ENCODE measurements at places on chromosomes 16 and 17.

DNA sequence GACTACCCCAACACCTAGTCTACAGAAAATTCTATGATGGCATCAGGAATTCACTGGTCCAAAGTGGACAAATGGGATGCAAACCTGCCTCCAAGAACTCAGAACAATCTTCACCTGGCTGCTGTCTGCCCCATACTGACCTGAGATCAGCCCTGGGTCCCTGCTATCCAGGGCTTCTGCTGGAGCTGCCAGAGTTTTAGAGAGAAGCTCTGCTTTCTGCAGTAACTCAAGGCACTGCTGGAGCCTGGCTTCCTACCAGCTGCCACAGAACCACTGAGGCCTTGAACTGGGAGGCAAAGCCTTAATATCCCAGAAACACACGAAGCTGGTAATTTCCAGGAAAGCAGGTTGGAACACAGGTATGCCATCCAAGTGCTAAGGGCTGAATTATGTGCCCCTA is 7.5 kb downstream of the TMEM170A start:
- no peak for DNase-seq

DNA sequence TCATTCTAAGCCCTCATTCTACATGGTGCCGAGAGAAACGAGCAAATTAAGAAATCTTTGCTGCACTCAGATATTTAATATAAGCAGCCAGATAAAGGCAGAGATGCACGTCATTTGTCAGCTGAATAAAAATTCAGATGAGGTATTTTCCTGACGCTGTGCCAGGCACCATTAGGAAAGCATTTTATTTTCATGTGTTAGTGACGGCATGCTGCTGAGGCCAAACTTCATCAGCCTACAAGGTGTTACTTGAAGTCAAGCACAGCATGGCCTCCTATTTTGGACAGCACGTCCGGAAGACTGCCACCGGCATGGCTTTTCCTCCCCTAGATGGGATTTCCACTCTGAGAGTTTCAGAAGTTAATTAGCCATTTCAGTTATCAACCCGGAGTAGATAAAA is 70.3 kb downstream of the IRX3 start:
- DNase-seq: no peak

DNA sequence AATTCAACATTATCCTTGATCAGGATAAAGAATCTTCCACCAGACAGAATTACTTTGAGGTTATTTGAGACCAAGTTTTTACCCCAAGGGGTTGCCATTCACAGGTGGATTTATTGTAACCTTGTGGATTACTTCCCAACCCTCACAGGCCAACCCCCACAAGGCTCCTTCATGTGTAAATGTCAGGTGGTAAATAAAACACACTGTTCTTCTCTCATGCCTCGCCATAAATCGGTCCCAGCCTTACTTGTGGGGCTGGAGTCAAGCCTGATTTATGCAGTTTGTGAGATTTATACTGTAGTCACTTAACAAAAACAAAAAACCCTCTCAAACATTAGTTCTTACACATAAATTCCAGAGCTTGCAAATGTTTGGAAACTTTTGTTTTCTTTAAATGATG is 98.6 kb upstream of the IRX3 start:
- DNase-seq: no peak

DNA sequence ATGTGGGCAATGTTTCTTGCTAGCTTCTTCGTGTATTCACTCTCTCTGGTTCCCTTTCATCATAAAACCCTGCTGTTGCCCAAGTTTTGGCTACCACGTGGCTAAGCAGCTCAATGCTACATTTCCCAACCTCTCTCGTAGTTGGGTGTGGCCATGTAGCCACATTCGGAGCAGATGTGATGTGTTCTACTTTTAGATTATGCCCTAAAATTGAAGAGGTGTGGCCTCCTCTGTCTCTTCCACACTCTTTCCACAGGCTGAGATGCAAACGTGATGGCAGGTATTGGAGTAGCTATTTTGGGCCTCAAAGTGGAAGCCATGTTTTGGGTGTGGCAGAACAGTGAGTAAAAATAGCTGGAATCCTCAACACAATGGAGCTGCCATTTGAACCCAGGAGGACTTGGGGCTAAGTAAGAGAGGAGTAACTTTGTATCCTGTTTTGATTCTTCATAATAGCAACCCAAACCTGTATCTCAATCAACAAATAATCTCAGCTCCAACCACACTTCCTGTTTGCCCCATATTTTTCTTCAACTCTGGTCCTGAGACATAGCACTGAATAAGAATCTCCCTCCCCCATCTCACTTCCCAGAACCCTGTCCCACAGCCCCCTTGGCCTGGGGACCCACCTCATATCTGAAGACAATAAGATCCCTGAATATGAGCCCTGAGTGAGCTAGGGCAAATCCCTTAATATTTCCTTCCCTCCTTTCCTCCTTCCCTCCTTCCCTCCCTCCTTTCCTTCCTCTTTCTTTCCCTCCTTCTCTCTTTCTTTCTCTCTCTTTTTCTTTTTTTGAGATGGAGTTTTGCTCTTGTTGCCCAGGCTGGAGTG is 4.0 kb downstream of the NUPR1 start:
- DNase-seq: no peak

GRCh38 chr17:61454381-61455323 is 2.4 kb downstream of the TBX4 start:
- DNase-seq: no peak

DNA sequence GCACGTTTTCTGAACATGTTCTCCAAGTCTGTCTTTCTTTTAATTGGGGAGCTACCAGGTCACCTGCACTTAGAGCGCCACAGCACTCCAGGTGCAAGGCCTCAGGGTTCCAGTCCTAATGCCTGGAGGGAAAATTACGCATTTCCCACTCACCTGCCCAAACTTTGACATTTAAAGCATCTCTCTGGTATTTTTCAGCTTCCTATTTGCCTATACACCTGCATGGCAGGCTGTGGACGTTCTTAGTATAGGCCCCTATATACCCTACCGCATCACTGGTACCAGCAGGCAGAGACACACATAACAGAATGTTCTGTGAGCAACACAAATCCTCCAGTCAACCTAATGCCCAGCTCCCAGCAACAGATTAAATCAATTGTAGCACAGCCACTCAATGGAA is 213.3 kb downstream of the MRTFB start:
- no peak for DNase-seq

GRCh38 chr17:59876107-59876506 is 16.6 kb downstream of the TUBD1 start:
- DNase-seq: no peak

GRCh38 chr17:63433746-63434591 is 12.1 kb downstream of the CYB561 start:
- no peak for DNase-seq

GRCh38 chr16:84446596-84447392 is 57.7 kb downstream of the MEAK7 start:
- DNase-seq: no peak

DNA sequence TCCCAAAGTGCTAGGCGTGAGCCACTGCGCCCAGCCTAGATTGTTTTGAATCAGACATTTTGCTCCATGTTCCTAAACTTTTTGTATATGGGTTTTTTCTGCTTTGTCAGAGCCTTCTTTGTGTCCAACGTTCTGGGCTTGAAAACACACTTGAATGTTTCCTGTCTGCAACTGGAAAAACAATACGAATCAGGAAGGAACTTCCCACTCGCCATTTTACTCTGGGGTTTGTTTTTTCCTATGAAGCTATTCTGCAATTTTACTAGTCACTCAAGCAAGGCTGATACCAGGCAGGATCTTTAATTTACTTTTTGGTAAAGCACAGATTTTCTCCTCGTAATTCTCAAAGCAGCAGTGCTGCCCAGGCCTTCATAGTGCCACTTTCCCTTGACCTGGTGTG is 31.6 kb downstream of the ARHGAP17 start:
- no peak for DNase-seq

DNA sequence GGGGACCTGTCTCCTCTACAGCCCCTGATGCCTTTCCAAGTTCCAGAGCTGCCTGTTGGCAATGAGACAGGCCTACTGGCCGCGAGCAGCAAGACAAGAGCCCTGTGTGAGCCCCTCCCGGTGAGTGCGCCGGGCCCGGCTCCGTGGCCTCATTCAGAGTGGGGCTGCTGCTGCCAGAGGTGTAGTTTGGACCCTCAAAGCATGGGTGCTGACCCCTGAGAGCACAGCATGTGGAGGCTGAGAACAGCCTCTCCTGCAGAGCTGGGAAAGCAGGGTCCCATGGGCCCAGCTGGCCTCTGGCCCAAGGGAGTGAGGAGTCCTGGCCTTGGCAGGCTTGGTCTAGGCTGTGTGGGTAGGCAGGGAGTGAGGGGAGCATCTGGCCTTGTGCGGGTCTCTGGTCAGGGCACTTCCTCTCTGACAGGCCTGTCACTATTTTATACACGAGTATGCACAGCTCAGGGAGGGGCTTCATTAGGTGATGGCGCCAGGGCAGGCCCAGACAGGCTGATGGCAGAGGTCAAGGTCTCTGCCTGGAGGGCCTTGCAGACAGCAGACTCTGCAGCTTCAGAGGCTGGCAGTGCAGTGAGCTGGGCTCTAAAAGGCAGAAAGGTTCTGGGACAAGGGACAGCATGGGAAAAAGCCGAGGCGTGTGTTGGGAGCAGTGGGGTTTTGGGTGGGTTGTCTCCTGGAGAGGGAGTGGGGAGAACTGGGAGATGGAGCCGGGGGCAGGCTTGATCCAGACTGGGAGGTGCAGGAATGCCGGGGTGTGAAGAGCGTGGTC is 43.4 kb downstream of the ADCY7 start:
- DNase-seq: no peak

DNA sequence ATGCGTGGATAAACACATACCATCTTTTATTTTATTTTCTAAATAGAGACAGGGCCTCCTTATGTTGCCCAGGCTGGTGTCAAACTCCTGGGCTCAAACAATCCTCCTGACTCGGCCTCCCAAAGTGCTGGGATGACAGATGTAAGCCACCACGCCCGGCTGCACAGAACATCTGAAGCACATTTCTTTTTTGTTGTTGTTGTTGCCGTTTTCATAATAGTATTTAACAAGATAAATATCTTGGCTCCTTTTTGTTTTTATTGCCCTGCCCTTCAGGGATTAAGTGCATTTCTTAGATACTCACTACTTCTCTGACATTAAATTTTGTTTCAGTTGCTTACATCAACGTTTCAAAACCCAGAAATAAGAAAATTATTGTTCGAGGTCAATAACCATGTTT is 37.4 kb downstream of the ANKRD11 start:
- no peak for DNase-seq

- no peak for DNase-seq
These were observed 103.0 kb downstream of the RAB11FIP4 start for GRCh38 chr17:31494259-31495021.

- DNase-seq: no peak
These were observed 11.8 kb downstream of the COX6A2 start for GRCh38 chr16:31416371-31416770.

- no peak for DNase-seq
These were observed 516 bp downstream of the SLC16A6 start for GRCh38 chr17:68290268-68290954.

GRCh38 chr16:13111747-13112146 is 210.3 kb downstream of the SHISA9 start:
- no peak for DNase-seq

GRCh38 chr17:47203984-47204721 is 5.0 kb upstream of the MYL4 start:
- DNase-seq: no peak

DNA sequence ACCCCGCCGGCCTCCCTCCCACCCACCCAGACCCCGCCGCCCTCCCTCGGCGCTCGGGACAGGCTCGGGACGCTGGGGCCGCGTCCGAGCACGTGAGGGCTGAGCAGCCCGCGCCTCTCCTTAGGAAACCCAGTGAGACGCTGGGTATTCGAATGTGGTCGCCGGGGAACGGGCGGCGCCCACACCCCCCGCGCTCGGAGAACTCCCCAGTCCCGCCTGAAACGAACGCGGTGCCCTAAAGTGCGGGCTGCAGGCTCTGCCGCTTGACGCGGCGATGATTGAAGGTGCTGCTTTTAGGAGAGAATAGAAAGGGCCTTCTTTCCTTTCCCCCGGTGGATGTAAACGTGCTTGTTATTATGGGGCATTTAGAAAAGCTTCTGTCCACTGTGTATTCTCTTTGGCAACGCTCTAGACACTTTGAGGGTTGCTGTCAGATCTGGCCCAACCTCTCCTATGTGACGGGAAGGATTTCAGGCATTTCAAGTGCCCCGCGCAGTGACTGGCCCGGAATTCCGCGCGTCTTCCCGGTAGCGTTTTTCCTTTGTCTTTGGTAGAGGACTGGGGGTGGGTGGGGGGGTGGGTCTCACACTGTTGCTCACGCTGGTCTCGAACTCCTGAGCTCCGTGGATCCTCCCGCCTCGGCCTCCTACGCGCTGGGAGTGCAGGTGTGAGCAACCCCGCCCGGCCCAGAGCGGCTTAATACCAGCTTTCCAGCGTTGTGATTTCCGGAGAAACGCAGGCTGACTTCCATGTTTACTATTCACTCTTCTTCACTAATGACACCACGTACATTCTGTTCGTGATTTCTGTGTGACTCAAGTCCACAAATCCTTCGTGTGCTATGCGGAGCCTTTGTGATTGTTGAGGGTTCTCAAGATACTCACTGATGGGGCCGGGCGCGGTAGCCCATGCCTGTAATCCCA is 21.8 kb upstream of the FOXK2 start:
- no peak for DNase-seq

- DNase-seq: no peak
These were observed 89.7 kb downstream of the MARCHF10 start for GRCh38 chr17:62718429-62718828.

GRCh38 chr17:44335564-44335963 is 9.5 kb upstream of the GRN start:
- no peak for DNase-seq

DNA sequence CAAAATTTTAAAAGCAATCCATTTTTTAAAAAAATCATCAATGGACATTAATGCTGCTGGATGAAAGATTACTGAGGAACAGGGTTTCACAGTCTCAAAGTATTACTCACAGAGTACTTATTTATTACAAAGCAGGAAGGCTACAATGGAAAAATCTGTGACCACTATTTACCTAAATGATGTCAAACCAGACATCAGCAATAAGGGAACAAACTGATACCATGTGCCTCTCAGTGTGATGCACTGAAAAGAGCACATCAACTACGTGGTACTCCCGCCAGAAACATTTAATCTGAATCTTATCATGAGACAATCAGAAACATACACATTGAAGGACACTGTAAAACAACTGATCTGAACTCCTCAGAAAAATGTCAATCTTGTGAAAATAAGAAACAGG is 124.2 kb downstream of the PARN start:
- no peak for DNase-seq

- DNase-seq: no peak
These were observed 493 bp downstream of the PLSCR3 start for GRCh38 chr17:7393613-7394451.

DNA sequence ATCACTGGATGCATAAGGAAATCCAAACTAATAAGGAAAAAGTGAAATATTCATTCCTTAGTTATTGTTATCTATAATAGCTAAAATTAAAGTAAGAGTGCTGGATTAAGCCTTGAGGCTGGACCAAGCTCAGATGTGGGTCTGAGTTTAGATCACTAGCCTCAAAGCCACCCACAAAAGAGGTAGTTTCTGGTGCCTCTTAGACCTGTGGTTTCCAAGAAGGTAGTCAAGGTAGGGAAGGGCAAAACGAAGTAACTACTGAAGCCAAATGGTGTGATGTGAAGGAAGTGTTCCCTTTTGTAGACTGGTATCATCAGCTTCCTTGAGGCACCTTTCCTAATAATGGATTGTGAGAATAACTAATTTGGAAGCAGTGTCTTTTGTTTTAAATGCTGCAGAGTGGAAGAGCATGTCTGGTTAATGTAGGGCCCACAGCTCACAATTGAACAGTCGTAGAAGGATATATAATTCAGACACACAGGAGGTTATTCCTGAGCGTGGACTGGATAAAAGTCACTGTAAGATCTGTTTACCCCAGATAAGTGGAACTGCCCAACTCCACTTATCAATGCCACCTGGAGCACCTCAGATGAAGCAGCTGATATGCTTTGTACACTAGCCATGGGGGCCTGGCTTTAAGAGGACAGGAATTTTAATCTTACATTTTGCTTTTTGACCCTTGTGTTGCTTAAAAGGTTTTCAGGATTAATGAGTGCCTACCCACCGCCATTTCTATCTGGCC is 31.7 kb upstream of the LCMT1 start:
- DNase-seq: no peak
